CD4-positive, alpha-beta T cell treated with Interleukin-4 for 1 hour (primary cell): ENCODE measurements at places on chromosomes 13 and 19.

- no peak for DNase-seq
These were observed 420.5 kb upstream of the KLF12 start for GRCh38 chr13:74554569-74555275.

GRCh38 chr13:30125422-30126073 is 181.8 kb downstream of the KATNAL1 start:
- no peak for DNase-seq

DNA sequence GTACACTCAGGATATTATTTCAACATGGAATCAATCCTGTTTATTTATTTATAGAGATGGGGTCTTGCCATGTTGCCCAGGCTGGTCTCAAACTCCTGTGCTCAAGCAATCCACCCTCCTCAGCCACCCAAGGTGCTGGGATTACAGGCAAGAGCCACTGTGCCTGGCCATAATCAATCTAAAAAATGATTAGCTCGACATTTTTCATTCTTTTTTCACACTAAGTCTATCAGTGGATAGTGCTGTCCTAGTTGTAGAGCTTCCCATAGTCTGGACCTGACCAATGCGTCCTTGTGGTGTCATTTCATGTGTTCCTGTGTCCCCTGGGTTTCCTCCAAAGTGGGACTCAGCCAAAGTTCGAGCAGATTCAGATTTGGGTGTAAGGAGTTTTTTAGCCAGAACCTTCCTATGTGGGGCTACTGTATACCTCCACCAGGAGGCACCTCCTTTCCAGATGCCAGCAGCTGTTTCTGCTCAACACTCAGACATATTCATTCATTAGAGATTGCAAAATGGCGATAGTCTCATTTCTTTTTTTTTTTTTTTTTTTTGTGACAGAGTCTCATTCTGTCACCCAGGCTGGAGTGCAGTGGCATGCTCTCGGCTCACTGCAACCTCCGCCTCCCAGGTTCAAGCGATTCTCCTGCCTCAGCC is 61.1 kb downstream of the MAP4K1 start:
- peak; percentile 29 for DNase-seq

DNA sequence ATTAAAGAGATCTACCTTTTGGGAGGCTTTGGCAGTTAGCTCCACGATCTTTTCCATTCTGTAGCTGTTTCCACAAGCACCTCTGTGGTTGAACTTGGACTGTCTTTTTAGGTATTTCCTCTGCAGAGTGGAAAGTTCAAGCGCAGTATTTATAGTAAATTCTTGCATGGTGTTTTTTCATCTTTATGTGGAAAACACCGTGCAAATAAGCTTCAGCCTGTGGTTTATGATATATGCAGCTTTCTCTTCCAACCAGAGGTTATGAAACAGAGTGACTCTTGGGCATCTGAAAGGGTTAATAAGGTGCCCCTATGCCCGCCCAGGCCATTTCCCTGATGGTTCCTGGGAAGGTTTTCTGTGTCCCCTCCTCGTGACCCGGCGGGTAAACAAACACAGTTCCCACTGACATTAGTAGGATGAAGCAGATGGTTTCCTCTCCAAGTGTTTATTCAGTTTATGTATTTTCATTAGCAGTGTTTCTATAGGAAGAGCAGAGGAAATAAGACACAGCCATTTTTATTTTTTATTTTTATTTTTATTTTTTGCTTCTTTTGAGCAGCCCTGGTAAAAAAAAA is 39.7 kb upstream of the RNF113B start:
- no peak for DNase-seq

DNA sequence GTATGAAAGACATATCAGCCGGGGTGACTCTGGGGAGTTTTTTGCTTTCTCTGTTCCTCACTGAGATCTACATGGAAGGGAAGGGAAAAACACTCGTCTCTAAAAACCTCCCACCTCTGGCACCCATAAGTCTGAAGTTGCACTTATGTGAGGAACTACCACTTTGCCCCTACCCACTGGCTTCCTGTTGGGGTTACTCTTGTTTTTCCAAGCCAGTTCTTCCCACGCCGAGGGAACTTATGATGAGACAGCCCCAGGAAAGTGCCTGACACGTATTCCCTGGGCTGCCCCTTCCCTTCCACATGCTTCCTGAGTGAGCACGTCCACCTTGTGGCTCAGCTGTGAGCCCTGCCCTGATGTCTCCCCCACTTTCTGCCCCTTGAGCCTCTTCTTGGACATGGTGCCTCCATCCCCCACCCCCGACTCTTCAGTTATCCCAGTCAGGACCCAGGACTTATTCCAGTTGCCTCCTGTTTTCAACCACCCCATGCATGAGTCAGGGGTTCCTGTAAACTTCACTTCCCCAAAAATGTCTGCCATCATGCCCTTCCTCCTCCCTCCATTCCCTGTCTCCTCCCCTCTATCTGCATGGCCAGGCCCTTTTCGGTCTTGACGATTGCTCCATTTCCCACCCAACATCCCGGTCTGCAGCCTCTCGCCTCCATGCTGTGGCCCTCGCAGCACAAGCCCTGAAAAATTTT is 5.1 kb upstream of the SIGLEC7 start:
- DNase-seq = no peak

DNA sequence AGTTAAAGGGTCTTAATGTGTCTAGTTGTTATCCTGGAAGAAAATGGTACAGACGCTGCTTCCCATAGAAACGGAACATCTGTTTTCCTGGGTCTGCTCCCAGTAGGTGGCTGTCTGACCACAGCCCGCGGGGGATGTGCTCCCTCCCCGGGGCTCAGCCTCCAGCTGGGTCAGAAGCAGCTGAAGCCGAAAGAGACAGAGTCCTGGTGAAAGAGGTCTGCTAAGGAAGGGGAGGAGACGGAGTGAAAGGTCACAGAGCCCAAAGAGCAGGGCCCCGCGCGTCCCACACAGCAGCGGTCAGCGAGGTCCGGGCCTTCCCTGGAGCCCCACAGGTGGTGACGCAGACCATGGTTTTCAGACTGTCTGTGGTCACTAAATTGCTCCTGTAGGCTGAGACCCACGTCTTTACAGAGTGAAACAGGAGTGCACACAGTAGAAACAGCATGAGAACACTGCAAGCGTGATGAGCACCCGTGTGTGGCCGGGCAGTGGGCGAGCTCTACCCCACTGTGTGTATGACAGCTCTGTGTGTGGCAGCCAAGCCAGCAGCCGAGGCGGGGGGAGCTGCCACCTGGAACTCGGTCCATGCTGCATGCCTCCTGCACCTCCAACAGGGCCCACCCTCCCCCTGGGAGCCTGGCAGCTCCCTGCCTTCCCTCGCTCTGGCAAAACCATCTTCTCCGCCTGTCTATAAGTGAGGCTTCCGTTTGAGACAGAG is 52.0 kb upstream of the C13orf46 start:
- no peak for DNase-seq

GRCh38 chr19:18433015-18433691 is 4.8 kb downstream of the ISYNA1 start:
- DNase-seq = no peak

- DNase-seq = no peak
These were observed 640 bp upstream of the ZNF544 start for GRCh38 chr19:58227964-58228584.

- DNase-seq = no peak
These were observed 4.1 kb downstream of the IGFL4 start for GRCh38 chr19:46036744-46037128.

DNA sequence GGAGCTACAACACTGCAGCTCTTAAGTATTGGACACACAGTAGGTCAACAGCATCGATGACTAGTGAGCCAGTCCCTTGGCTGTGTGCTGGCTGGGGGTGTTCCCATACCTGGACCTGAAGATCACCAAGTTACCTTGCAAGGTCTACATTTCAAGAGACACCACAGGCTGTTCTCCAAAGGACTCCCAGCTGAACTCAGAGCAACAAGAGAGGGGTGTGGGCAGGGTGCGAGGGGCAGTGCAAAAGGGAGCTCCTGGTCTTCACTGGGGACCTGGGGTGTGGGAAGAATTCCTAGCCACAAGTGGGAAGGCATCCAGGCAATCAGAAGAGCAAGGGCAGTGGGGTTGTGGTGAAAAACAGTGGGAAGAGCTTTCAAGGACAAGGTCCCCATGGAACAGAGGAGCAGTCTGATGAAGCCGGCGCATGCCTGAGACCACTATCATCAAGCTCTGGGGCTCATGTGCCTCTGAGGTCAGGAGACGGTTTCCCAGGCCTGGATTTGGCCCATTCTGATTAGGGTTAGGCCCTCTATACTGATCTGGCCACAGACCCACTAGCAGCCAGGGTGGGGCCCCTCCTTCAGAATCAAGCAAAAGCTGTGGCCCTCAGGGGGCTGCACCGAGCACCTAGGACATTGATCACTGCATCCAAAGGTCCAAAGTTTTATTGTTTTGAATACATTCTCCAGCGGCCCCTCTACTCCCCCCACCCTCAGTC is 4.7 kb upstream of the GSK3A start:
- DNase-seq = peak; percentile 35

DNA sequence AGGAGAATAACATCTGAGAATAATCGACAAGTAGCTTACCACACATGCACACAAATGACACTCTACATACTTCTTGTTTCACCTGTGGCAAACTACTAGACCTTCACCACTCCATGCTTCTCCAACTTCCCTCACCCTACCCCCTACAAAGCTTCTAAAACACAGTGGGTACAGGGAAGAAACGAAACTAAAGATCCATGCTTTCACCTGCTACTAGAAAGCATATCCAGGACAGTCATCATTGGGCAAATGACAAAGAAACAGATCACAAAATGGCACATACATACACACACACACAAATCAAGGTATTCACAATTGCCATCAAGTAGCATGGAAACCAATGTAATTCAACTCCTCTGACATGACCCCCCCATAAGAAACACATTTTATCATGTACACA is 10.6 kb downstream of the BRD4 start:
- no peak for DNase-seq

GRCh38 chr13:107824635-107825034 is 390.7 kb downstream of the LIG4 start:
- no peak for DNase-seq

DNA sequence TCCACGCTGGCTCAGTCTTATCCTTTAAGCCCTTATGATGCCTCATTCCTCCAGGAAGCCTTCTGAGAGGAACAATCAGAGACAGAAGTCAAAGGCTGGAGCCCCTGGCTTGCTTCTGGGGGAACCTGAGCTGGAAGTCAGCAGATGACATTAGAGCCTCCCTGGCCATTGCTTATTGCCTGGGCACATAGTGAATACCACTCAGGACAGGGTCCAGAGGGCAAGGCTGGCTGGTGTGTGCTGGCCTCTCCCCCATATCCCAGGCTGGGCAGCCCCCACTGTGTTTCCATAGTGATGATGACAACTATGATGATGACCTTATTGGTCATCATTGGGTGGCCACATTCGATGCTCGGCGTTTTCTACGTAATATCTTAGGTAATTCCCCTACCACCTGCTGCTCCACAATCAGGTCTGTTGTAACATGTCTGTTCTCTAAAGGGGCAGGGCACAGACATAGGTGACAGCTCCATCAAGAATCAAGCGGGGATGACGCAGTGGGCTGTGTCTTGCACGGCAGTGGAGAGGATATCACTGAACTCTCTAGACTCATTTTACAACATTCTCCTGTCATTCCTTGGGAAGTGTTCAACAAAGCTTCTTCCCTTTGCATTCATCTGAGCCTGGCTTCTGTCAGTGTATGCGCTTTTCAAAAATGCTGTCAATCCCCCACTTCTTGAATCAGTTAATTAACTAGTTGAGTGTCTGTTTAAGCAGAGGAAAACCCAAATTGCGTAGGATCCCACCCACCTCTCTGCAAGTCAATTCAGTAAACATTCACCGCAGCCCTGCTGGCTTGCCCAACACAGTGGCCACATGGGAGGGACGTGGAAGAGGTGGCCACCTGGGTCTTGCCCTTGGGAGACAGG is 89.4 kb upstream of the TSHZ3 start:
- no peak for DNase-seq

- no peak for DNase-seq
These were observed 109.6 kb downstream of the VWA8 start for GRCh38 chr13:41851351-41851750.

DNA sequence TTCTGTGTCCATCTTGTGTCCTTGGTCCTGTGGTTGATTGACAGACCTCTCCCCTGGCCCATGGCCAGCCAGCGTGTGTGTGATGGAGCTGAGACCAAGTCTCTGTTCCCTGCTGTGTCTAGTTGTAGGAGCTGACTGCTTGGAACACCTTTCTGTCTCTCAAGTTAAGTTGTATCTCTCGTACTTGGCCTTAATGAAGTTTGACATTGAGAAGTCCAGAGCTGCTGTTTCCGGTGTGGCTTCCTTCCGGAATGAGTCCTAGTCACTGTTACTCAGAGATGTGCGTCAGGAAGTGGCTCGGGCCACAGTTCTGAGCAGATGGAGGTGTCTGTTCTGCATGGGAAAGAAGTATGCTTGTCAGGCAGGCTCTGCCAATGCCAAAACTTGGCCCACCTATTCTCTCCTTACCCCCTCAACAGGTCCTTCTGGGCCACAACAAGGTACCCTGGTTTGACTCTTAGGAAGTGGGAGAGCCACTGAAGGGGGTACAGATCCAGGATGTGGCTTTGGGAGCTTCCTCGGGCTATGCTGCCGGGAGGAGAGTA is 54.3 kb downstream of the GATAD2A start:
- DNase-seq = peak; percentile 76

DNA sequence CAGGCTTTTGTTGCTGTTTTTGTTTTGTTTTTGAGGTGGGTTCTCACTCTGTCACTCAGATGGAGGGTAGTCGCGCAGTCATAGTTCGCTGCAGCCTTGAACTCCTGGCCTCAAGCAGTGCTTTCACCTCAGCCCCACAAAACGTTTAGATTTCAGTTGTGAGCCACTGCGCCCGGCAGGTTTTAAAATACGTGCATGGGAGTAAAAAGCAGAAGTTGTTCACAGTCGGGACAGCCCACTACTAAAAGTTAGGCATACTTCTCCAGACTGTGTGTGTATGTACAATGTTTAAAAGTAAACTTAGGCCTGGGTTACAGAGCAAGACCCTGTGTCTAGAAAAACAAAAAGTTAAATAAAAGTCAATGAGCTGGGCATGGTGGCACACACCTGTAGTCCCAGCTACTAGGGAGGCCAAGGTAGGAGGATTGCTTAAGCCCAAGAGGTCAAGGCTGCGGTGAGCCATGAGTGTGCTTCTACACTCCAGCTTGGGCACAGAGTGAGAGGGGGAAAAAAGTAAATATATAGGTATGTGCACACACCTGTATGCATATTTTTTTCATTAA is 6.1 kb downstream of the SAFB start:
- no peak for DNase-seq

GRCh38 chr13:75151081-75151643 is 330.8 kb downstream of the TBC1D4 start:
- no peak for DNase-seq

DNA sequence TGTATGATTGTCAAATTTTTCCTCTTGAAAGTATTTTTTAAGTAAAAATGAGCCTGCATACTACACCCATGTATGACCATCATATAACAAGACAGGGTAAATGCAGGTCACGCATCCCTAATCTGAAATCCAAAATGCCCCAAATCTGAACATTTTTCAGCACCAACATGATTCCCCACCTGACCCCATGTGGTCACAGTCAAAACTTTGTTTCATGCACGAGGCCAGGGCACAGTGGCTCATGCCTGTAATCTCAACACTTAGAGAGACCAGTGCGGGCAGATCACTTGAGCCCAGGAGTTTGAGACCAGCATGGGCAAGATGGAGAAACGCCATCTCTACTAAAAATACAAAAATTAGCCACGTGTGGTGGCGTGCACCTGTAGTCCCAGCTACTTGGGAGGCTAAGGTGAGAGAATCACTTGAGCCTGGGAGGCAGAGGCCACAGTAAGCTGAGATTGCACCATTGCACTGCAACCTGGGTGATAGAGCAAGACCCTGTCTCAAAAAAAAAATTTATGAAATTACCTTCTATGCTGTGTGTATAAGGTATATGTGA is 63.7 kb upstream of the NPAS1 start:
- DNase-seq = no peak

GRCh38 chr19:33701565-33701964 is 79.8 kb downstream of the CHST8 start:
- DNase-seq = no peak

GRCh38 chr13:35210261-35210660 is 266.2 kb downstream of the MAB21L1 start:
- DNase-seq = no peak
